ENCODE measurements at places on chromosomes 6 and 20. TPM values are rescaled to one million over a fixed set of nuclear protein-coding genes. Genes with fewer than 3 reads are reported as not detected.
A peak's percentile ranks its signal among the peaks of the same experiment; 100 is the strongest.

GRCh38 chr20:7829031-7829430, 111.2 kb downstream of the HAO1 start:
- no peak for ATAC-seq
- H3K4me1 ChIP-seq = no peaks in the 10 kb centered on the region
- H3K27ac ChIP-seq = no peak overlapping the region

DNA sequence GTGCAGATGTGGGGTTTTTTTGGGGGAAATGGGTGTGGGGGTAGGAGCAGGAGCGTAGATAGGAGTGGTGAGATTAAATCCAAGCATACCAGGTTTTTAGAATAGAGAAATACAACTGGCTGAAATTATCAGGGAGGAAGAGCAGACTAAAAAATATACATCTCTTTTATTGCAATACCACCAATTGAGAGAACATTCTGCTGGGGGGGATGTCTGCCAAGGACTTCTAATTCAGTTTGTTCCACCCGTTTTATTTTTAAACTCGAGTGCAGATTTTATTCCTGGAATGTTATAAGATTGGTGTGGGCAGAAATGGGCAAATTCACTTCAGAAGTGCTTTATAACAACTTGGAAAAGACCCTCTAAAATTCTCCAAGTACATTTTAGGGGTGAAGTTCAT, 192.7 kb downstream of the GMPR start:
- peaks cover 44% of the 10 kb centered on the region for H3K36me3 ChIP-seq
- H3K27me3 ChIP-seq = no peaks in the 10 kb centered on the region
- peak overlapping the region; percentile 10 for H3K4me3 ChIP-seq
- H3K4me1 ChIP-seq = peaks cover 47% of the 10 kb centered on the region
- ATAC-seq = no peak

- peaks cover 6% of the 10 kb centered on the region for H3K27me3 ChIP-seq
- H3K36me3 ChIP-seq = no peaks in the 10 kb centered on the region
- no peaks in the 10 kb centered on the region for H3K4me1 ChIP-seq
- H3K4me3 ChIP-seq = no peak overlapping the region
Measured at GRCh38 chr6:32588156-32588555, 1.5 kb downstream of the HLA-DRB1 start.

DNA sequence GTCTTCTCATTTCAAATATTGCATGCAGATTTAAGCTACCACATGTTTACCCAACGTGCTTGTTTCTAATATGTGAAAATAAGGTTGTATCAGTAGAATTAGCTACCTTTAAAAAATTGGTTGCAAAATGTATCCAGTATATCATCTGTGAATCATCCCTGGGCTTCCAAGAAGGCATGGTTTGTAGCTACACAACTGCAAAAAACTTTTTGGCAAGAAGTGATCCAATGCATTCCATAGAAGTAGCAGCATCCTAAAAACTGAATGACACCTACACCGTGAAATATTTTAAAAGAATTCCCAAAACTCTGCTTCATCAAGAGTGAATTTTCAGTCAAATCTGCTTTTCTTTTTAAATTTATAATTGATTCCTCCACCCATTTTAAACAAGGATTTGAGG, 89.1 kb downstream of the AIG1 start:
- H3K4me3 ChIP-seq = no peak overlapping the region
- no peaks in the 10 kb centered on the region for H3K27me3 ChIP-seq
- ATAC-seq = no peak

GRCh38 chr6:109840034-109840433, 138.1 kb upstream of the GPR6 start:
- no peak overlapping the region for H3K27ac ChIP-seq
- no peaks in the 10 kb centered on the region for H3K36me3 ChIP-seq
- H3K4me3 ChIP-seq = no peak overlapping the region
- no peaks in the 10 kb centered on the region for H3K4me1 ChIP-seq
- H3K27me3 ChIP-seq = no peaks in the 10 kb centered on the region

- no peak overlapping the region for H3K4me3 ChIP-seq
- H3K27ac ChIP-seq = no peak overlapping the region
- ATAC-seq = no peak
- no peaks in the 10 kb centered on the region for H3K36me3 ChIP-seq
- H3K27me3 ChIP-seq = no peaks in the 10 kb centered on the region
Measured at GRCh38 chr6:34726055-34726454, 29.5 kb upstream of the ILRUN start.

- H3K4me1 ChIP-seq = peaks cover 2% of the 10 kb centered on the region
- no peaks in the 10 kb centered on the region for H3K27me3 ChIP-seq
- ATAC-seq = no peak
- no peak overlapping the region for H3K4me3 ChIP-seq
- H3K36me3 ChIP-seq = no peaks in the 10 kb centered on the region
Measured at GRCh38 chr6:26273673-26274588, 91.1 kb upstream of the BTN3A2 start.

POLH gene
- total RNA-seq = 67.8 TPM

RAB5IF gene
- 186 TPM for total RNA-seq

KIF13A gene
- not detected for total RNA-seq

FAM229B gene
- total RNA-seq = 2.6 TPM

ZSCAN23 gene
- total RNA-seq = 0.52 TPM

SKIC2 gene
- 92.9 TPM for total RNA-seq

Measured in activated T-helper 17 cell treated with anti-CD3 and anti-CD28 coated beads, Interleukin-2, amount 50 U/mL, for 72 hours (primary cell).